ENCODE measurements at places on chromosomes 6 and 20.

DNA sequence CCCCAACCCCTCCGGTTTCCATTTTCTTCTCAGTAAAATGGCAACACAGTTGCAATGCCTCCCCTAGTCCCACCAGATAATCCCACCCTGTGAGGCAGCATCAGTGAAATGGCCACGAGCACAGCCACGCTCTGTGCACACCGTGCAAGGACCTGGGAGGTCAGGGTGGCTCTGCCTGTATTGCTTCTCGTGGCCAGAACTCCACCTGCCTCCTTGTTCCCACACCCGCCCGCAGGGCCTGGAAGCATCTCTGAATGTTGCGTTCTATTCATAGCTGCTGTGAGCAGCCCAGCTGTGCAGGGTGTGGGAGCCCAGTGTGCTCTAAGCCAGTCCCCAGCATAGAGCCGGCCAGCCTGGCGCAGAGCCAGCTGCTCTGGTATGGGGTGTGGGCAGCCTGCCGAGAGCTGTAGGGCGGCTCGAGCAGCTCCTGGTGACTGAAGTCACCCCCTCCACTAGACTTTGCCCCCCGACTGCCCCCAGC is 161.1 kb downstream of the DLL1 start:
- no peak for DNase-seq

DNA sequence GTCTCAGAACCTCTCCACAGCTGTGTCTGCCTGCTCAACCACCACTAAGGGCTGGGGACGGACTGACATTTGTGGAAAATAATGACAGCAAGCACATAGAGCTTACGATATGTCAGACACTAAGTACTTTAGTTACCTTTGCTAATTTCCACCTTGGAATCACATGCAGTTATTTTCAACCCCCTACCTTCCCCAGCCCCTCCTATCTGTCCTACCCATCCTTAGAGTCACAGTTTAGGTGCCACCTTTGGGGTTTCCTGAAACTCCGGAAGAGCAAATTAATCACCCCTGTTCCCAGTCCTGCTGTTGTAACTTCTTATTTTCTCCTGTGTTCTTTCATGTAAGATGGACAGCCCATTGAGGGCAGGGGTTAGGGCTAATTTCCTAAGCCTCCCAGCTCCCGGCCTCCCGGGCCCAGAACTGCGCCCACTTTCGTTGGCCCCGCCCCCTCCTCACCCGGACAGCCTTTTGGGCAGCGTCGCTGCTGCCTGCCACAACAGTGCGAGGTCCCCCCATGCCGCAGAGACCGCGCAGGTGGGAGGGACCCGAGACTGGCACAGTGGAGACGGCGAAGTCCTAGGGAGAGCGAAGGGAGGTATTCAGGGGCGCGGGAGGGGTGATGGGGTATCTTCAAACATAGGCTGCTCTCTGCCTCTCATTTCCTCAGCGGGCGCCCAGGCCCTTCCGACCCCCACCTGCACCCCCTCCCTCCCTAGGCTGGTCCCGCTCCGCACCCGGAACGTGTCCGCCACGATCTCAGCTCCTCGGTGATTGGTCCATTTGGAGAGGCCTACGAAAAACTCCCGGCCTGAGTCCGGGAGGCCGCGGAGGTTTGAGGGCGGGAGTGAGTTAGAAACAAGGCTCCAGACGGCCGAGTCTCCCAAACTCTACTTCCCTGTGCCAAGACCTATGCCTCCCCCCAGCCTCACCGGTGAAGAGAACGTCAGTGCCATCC is 1.1 kb downstream of the DDAH2 start:
- DNase-seq: no peak

GRCh38 chr6:90386399-90387382 is 90.0 kb upstream of the BACH2 start:
- DNase-seq: no peak

GRCh38 chr20:58044931-58045555 is 183.4 kb downstream of the ANKRD60 start:
- DNase-seq: no peak

GRCh38 chr6:332671-333070 is 40.4 kb downstream of the DUSP22 start:
- DNase-seq: no peak

DNA sequence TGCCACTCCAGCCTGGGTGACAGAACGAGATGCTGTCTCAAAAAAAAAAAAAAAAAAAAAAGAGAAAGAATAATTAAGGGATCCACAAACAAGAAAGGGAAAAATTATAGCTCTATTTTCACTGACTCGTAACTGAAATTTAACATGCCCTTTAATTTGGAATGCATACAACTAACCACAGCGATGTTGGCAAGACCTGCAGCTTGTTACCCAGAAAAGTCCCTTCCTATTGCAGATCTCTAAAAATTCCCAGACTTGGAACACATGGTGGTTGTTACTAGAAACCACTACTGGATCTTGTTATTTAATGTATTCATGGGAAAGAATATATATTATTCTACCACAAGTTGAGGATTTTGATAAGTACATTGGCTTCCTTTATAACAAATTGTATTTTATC is 27.8 kb upstream of the SMIM28 start:
- no peak for DNase-seq

DNA sequence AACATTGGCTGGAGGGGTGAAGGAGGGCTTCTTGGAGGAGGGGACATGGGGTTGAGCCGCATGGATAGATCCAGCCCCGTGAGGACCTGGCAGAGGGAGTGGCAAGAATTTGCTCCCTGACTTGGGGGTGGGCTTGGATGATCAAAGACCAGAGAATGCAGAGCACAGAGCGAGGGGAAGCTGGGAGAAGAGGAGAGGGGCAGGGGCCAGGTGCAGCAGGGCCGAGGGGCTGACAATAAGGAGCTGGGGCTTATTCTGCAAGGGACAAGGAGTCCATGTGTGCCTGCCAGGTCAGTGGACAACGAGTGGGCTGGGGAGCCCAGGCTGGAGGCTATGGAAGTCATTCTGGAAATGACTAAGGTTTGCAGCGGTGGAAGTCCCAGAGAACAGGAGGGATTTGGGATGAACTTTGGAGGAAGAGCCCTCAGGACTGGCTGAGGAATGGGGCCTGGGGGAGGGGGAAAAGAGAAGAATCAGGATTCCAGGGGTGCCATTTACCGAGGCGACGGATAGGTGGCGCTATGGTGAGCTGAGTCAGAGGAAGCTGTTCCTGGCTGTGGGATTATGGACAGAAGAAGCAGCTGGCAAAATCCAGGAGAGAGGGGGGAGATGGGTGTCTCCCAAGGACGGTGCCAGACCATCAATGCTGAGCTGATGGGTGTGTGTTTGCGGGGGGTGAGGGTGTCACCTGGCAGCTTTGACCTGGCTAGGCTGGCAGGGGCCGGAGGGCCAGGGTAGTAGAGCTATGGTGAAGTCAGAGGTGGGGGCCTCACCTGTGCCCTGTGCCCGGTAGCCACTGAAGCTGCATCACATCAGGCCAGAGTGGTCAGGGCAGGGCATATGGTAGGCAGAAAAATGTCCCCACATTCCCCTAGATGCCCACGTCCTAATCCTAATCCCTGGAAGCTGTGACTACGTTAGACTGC is 7.8 kb downstream of the KCNG1 start:
- DNase-seq: no peak

DNA sequence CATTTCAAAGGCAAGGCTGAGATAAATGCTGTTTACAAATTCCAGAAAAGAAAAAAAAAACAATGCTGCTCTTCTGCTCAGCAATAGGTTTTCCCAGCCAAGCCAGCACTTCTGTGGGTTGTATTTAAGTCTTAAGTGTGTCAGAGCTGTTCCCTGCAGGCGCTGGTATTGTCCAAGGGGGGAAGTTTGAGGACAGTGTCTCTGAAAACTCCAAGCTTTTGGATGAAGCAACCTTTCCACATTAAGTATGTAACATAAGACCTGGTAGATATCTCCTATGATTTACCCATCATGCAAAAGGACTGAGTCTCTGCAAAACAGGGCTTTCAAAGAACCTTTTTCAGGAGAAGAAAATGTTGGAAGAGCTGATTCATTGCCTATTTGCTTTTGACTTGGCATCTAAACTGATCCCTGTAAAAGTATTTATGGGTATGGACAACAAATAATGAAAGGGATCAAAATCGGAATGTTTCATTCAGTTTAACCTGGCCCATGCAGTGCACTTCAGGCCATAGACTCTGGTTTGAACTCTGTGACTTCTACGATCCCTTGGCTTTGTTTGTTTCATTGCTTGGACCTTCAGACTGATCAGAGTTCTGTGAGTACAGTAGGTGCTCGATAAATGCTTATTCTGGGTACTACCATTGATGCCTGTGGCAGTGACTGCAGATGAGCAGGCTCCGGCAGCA is 16.1 kb upstream of the PLG start:
- DNase-seq: no peak

GRCh38 chr6:138724015-138724414 is 49.6 kb upstream of the CCDC28A start:
- DNase-seq: no peak

DNA sequence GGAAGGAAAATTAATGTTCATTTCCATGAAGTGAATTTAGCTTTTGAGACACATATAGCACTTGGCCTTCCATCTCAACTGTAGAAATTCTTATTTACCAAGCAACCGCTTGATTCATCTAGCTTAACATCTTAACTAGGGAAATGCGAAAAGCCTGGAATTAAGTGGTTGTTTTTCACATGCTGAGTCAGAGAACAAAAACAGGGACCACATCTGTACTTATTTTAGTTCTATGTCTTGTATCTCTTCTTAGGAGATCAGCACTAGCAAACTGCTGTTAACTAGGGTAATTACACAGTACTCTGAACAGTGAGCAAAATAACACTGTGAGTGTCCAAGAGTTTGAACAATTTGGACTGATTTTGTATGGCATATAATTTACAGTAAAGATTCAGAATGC is 590.9 kb upstream of the NRSN1 start:
- no peak for DNase-seq

DNA sequence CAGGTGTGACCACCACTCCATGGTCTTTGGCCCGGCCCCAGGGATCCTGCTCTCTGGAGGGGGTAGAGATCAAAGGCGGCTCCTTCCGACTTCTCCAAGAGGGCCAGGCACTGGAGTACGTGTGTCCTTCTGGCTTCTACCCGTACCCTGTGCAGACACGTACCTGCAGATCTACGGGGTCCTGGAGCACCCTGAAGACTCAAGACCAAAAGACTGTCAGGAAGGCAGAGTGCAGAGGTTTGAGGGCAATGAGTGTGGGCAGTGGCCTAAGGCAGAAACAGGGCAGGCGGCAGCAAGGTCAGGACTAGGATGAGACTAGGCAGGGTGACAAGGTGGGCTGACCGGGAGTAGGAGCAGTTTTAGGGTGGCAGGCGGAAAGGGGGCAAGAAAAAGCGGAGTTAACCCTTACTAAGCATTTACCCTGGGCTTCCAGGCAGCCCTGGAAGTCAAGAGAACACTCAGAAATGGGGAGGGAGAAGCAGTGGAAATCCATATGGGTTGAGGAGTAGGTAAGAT is 533 bp downstream of the CFB start:
- no peak for DNase-seq

GRCh38 chr20:63923651-63924050 is 28.7 kb downstream of the DNAJC5 start:
- DNase-seq: no peak

DNA sequence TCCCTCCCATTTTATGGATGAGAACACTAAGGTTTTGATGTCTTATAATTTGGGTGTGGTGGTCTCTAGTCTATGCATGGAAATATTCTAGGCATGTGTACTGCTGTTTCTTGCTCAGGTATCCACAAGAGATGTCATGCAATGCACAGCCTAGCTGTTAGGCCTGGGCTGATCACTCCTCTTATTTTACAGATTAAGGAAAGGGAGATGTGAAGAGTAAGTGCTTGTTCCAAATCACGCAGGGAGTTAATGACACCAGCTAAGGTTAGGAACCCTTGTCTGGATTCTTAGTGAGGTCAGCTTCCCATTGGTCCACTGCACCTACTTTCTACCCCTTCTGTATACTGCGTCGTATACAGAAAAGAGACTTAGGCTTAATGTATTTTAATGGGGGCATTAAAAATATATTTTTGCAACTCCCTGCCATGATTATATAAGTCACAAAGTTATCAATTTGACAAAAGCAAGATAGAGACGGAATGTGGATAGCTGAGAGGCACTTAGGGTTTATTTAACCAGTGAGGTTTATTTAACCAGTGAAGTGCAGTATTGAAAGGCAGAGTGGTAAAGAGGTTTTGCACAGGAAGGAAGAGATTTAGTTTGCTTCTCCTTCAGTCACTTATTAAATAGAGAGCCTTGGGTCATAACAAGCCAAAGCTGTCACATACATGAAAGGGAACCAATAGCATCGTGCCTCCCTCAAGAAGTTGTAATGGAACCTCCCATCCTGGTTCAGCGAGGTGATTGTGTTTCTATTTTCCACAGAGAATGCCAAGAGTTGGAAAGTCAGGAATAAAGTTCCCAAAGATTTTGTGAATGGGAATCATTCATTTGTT is 95.0 kb upstream of the FAM184A start:
- DNase-seq: no peak

GRCh38 chr20:12053353-12053752 is 135.7 kb downstream of the BTBD3 start:
- no peak for DNase-seq

- no peak for DNase-seq
Observed at GRCh38 chr6:16901782-16902181, 140.5 kb upstream of the ATXN1 start.

DNA sequence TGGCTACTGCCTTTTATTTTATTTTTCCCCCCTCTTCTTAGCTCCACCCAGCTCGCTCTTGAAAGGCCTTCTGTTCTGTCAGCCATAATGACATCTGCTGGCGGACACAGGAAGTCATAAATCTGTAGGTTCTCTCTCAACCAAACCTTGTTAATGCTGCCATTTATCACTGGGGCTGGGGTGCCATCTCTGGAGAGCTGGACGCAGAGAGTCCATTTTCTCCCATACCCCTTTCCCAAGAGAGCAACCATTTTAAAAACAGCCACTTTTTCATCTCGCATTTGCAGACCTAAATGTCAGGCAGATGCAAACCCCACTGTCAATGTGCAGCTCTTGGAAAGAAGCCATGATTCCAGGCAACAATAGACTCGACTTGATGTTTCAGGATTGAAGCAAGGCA is 13.0 kb upstream of the TSHZ2 start:
- no peak for DNase-seq

GRCh38 chr6:121828146-121828886 is 392.9 kb downstream of the GJA1 start:
- no peak for DNase-seq

GRCh38 chr6:132190097-132190814 is 211.0 kb downstream of the MOXD1 start:
- no peak for DNase-seq

- DNase-seq: no peak
Observed at GRCh38 chr6:15305496-15305895, 59.6 kb downstream of the JARID2 start.

GRCh38 chr20:58511861-58512260 is 3.3 kb downstream of the APCDD1L start:
- no peak for DNase-seq

- DNase-seq: no peak
Observed at GRCh38 chr6:53615633-53616449, 49.7 kb downstream of the KLHL31 start.

GRCh38 chr20:35091816-35092523 is 637 bp downstream of the TRPC4AP start:
- no peak for DNase-seq
